ENCODE measurements at places on chromosomes 11 and 22. TPM values are rescaled to one million over a fixed set of nuclear protein-coding genes. Genes with fewer than 3 reads are reported as not detected.

DNA sequence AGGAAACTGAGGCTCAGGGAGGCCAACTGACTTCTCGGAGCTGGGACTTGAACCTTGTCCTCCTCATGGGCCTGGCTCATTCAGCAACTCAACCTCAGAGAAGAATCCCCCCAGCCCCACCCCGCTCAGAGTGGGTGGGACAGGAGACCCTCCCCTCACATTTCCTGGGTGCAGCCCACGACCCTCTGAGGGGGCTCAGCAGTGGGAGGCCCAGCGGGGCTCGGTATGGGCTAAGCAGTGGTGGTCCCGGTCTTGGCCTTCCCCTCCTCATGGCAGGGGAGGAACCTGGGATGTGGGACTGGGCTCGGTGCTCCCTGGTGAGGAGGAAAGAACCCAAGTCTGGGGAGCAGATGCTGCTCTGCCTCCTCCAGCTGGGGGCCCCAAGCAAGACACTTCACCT, 14.2 kb upstream of the CABP7 start:
- no peak for DNase-seq

GRCh38 chr11:128621601-128622501, 34.5 kb upstream of the ETS1 start:
- no peak for DNase-seq

DNA sequence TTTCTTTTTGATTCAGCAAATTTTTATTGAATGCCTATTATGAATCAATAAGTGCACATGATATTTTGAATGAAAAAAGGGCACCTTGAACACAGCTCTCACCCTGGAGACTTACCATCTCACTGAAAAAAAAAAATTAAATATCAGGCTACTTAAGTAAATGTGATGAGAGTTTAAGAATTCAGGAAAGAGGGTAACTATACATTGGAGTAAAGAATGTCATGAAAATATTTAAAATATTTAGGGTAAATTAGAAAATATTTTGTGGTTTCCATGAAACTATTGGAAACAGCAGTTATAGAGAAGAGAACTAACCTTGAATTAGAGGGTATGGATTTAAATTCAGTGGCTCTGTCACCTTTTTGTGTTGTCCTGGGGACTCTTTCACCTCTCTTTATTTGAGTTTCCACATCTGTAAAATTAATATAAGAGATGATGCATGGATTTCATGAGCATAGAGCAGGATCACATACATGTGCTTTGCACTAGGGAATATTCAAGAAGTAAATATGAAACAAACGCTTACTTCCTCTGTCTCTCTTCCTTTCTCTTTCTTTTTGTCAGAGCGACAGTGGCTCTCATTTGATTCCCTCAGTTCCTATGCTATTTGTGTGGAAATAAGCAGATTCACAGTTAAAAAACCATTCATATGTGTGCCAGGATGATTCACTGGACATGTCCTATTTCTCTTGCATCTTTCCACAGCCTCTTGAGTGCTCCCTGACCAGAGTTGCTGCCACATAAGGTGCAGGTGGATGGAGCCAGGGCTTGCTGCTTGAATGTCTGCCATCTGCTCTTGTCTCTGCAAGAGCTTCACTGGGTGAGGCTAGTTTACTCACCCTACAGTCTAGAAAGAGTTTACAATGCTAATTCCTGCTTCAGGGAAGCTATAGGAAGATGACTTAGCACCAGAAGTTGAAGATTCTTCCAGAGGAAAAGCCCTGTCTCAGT, 533.1 kb downstream of the ETS1 start:
- DNase-seq: no peak

DNA sequence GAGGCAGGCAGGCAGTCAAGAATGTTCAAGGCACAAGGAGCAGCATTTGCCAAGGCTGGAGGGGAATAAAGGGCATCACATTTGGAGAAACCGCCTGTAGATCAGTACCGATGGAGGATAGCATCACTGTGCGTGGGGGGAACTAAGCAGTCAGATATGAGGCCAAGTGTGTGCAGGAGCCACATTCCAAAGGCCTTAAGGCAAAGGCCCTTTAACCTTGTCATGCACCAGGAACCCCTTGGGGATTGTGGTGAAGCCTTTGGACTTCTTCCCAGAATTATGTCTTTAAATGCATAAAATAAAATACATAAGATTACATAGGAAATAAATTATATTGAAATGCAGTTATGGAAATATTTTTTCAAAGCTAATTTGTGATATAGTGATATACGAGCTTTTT, 532.1 kb downstream of the BUD13 start:
- no peak for DNase-seq

- DNase-seq: no peak
Measured at GRCh38 chr11:67435727-67436458, 1.6 kb downstream of the PTPRCAP start.

- no peak for DNase-seq
Measured at GRCh38 chr11:93407777-93408401, 77.3 kb downstream of the DEUP1 start.

DNA sequence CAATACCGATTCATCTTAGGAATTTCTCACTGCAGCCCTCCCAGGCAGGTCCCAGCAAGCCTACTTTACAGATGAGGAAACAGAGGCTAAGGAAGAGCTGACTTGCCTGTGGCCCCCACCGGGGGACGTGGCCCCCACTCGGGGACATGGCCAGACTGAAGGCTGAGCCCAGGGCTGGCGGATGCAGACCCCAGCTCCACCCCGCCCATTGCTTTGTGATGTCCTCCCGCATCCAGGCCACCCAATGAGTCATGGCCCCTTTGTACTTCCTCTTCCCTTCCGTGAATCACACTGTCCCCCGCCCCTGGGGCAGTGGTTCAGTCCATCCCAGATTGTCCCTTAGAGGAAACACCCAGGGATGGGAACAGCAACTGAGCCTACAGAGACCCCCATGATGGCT, 116.0 kb upstream of the ANO1 start:
- no peak for DNase-seq

- no peak for DNase-seq
Measured at GRCh38 chr11:103594283-103594682, 442.2 kb upstream of the DDI1 start.

The TEX12 gene
- not detected for total RNA-seq

The WT1 gene
- not detected for total RNA-seq

The TSKU gene
- total RNA-seq: 72.2 TPM

The BDNF gene
- total RNA-seq: not detected

The GRIA4 gene
- total RNA-seq: 53.9 TPM

The TNNI2 gene
- not detected for total RNA-seq

Data from Peyer's patch (tissue), 4 donors.